ENCODE measurements at places on chromosomes 11 and 22.

- DNase-seq, result no peak
Measured at GRCh38 chr11:133928628-133929059, 28.1 kb downstream of the IGSF9B start.

- peak; percentile 40 for DNase-seq
Measured at GRCh38 chr11:65504674-65505465, 6.0 kb downstream of the MALAT1 start.

DNA sequence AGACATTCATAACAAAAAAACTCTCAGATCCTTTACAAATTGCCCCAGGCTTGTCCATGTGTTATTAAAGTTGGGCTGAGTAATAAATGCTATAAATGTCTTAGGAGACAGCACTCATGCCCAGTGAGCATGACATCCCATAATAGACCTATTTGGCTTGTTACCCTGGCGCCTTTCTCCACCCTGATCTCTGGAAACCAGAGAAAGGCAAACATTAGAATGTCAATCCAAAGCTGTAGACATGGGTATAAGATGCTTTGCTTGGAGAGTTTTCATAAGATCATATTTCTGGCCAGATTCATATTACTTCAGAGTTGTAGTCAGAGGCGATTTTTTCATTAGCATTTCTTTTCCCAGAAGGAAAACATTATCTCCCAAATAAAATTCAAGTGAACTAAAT, 161.3 kb upstream of the UBASH3B start:
- no peak for DNase-seq

GRCh38 chr22:31843526-31843925, 89.7 kb downstream of the DEPDC5 start:
- no peak for DNase-seq

DNA sequence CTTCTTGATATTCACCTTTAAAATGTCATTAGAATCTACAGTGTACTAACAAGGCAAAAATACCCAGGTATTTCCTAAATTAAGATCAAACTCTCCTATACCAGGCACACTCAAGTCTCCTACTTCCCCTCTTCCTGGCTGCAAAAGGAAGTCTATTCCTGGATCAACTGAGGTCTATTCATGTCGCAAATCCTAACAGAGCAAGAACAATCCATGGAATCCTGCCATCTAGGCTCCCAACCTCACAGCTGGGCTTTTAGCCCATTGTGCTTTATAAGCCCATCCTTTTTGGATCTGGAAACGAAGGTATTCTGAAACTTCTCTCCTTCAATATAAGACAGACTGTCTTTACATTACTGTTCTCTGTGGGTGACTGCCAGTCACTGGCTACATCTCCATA, 161.8 kb downstream of the SOX6 start:
- no peak for DNase-seq

GRCh38 chr11:46617972-46618314, 590 bp downstream of the ATG13 start:
- DNase-seq, result no peak

Data from suppressor macrophage treated with lipopolysaccharide for 1 hour (primary cell).